ENCODE measurements at places on chromosomes 11 and 22.

DNA sequence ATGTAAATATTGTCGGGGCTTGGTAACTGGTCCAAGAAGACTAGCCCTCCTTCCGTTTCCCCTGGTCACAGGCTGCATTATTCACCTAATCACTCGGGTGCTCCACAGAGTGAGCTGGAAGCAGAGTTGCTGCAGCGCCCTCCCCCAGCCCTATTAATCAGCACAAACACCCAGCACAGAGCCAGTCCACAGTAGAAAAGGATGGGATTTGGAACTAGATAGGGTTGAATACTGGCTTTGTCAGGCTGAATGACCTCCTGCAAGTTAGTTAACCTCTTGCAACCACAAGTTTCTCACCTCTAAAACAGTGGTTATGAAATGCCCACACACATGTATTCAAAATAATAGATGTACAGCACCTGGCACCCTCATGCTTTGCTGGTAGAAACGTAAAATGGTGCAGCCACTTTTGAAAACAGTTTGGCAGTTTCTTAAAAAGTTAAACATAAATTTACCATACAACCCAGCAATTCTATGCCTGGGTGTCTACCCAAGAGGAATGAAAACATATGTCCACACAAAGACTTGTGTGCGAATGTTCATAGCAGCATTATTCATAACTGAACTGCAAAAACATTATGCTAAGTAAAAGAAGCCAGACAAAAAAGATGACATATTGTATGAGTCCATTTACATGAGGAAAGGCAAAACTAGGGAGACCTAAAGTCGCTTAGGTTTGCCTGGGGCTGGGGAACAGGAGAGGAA, 31.7 kb upstream of the APLP2 start:
- DNase-seq = no peak

DNA sequence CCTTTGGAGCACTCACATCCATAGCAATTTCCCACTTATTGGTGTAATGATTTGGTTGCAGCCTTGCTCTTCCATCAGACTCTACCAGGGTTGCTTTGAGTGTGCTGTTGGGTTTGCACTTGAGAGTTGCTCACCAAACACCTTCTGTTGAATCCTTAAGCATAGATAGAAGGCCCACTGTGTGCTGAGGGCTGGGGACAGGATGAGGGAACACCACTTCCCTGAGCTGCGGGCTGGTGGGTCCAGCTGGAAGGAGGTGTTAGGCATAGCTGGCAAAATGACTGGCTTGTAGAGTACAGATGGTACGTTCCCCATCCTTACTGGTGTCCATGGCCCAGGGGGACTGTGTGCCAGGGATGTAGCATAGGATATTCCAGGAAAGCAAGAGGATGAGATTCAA, 3.9 kb downstream of the PRDM11 start:
- DNase-seq = no peak

DNA sequence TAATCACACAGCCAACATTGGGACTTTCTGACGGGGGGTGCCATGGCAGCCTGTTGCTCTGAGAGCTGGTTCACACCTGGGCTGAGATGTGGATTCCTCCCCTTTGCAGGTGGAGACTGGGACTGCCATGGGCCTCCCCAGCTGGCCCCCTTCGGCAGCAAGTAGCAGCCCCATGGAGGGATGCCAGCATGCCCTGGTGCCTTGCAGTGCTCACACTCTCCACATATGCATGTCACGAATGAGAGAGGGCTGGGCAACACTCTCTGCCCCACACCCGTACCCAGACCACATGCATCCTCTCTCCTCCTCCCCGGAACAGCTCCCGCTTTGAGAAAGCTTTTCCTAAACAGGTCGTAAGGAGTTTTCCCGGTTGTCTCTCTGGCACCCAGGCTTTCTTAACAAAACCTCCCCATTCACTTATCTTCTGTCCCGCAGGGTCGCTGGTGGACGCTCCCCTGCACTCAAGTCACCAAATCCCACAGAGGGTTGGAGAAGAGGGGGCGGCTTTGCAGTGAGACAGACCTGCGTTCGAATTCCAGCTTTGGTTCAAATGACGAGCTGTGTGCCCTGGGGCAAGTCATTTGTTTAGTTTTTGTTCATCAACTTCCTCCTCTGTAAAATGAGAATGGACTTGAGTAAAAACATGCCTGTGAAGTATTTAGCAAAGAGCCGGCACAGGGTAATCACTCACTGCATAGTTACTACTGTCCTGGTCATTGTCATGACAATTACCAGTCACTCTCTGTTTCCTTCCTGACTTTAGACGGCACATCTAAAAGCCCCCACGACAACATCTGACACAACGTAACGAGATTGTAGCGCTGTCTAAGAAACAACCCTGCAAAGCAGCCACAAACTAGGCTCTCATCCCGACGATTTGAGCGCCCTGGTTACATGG, 231.3 kb upstream of the B3GAT1 start:
- no peak for DNase-seq

DNA sequence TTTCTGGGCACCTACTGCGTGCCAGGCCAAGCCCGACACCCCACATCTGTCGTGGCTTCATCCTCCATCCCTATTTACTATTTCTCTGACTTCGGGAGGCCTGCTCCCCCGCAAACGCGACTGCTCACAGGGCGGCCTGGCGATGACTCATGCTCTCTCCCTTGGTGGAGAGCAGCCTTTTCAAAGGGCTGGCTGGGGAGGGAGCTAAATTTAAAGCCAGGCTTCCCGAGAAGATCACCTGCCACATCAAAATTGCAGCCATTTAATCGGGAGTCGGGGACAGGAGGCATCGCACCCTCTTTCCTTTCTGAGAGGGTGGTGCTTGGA, 24.9 kb upstream of the SHISAL1 start:
- no peak for DNase-seq

- no peak for DNase-seq
Measured at GRCh38 chr11:46913484-46913883, 4.9 kb downstream of the LRP4 start.

- DNase-seq = no peak
Measured at GRCh38 chr22:38730411-38730871, 24.7 kb downstream of the GTPBP1 start.

DNA sequence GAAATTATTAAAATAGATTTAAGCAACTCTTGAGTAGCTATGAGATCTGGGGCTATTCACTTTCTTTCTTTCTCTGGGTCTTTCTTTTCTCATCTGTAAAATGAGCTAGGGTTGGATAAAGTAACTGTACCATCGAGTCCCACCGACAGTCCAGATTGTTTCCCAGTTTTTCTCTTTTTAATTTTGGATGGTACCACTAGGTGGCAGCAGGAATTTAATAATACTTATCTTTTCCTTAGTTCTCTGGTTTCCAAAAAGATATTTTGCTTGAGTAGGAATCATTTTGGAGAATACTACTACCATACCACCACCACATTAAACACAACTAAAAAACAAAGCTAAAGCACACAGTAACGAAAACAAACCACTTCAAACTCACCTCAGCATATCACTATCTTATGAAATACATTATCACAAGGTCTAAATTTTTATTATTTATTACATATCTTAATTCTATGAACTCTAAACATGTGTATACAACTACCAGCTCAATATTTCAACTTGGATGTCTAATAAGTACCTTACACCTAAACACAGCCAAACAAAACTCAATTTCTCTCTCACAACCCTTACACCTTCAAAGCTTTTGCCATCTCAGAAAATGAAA, 584.0 kb downstream of the KCNA4 start:
- DNase-seq = no peak

DNA sequence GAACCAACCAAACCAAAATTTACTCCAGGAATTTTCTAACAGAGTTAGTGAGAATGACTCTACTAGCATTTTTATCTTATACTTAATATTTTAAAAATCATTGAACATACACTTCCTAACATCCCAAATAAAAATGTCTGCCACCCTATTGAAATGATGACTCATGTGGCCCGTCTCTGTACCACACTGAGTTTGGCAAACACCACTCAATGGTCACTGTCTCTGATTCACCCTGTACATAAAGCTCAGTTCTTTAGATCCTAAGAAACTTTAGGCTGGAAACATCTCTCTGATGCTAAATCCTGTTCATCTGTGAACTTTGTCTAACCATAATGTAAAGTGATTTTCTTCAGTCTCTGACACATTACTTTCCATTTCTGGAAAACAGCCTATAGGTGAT, 182.0 kb downstream of the CWF19L2 start:
- no peak for DNase-seq

- no peak for DNase-seq
Measured at GRCh38 chr22:48536541-48537342, 1290.9 kb downstream of the BRD1 start.

All from AG09309 (cell line).